ENCODE measurements at places on chromosomes 4 and X.

DNA sequence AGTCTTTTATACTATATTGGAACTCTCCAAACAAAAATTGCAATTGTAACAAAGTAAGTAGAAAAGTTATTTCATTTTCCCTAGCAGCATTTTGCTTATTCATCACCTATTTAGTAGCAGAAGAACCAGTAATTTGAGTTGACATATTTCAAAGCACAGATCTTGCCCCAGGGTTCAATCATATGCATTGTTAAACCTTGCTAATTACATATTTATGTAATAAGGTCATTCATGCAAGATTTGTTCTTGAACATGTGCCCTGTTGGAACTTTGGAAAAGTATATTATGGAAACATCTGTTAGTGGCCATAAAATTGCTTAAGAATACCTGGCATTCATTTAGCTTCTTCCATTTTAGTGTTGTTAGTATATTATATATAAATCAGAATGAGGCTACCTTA is 191.7 kb downstream of the TLL1 start:
- DNase-seq, result no peak

DNA sequence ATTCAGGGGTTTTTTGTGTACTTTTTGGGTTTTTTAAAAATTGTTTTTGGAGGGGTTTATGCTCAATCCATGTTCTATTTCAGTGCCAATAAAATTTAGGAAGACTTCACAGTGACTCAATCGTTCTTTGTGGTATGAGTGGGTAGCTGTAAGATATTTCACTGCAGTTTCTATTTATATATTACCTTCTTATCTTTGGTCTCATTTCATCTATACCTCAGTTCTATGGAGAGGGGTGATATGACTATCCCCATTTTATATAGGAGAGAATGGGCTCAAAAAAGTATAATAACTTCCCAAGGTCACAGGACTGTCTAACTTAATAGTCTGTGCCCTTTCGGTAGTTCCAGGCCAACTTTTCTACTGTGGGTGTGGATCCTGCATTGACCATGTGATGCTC is 74.4 kb downstream of the MSN start:
- DNase-seq, result no peak

DNA sequence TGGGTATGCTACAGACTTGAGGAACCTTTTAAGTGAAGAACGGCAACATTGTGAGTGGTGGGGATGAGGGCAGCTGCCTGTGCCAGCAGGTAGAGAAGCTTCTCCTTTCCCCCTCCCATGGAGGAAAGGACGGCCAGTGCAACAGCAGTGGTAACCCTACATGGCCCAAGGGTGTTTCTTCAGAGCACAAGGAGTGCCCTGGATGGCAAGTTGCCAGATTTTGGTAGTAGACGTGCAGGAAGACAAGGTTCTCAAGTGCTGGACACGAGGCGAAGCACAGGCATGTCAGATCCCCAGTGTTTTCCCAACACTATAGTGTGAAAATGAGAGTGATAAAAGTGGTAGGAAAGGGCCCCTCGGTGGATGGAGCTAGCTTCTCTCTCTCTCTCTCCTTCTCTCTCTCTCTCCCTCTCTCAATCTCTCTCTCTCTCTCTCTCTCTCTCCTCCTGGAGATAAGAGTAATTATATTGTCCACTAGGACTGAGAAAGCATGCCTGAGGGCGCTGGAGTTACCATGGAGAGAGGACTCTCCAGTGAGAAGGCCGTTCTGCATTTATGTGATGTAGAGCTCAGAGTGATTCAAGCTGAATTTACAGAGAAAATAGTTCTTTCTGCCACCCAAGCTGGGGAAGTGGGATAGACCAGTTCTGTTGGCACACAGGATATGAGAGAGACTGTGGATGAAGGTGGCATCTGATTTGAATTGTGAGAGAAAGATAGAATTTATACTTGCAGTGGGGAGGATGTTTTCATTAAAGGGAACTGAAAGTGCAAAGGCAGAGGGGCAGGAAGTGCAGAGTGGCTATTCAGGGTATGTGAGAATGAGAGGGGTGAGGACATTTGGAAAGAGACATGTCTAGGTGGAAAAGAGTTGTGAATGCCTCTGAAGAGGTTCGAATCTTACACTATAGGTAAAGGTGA is 25.7 kb upstream of the TRPC3 start:
- no peak for DNase-seq

GRCh38 chr4:183544109-183544508 is 39.3 kb downstream of the ING2 start:
- no peak for DNase-seq

Data from T follicular helper cell (primary cell).